ENCODE measurements at places on chromosomes 4 and X.

DNA sequence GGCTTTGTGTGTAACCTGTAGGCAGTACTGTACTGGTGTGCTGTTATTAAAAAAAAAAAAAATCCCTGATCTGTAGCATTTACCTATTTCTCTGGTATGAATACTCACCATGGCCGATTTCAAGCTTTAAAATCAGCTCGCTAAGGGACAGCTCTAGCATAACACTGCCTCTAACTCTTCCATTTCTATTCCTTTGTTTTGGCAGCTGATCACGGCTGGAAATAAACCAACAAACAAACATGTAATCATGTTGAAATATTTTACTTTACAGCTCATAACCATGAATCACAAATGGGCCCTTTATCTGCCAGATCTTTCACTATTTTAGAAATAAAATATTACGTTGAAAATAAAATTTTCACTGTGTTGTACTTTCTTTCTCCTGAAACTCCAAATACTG is 60.5 kb upstream of the IL15 start:
- no peak for DNase-seq

GRCh38 chr4:147311956-147312355 is 168.9 kb upstream of the EDNRA start:
- DNase-seq: no peak

DNA sequence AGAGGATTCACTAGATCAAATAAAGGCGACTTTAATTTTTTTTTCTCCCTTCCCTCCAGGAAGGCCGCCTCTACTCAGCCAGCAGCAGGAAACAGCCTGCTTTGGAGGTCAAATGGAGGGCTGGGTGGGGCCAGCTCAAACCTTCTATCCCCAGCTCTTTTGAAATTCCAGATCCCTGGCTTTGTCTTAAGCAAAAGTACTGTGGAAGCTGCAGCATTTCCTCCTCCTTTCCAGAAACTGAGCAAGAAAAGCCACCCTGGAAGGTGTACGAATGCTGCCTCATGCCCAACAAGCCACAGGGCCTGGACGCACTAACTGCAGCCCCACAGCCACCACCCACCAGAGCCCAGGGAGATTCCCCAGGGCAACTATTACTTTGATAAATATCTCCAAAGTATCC is 55.1 kb upstream of the ZCCHC13 start:
- no peak for DNase-seq

GRCh38 chr4:56655627-56656345 is 25.3 kb downstream of the HOPX start:
- no peak for DNase-seq

- DNase-seq: peak; percentile 94
Observed at GRCh38 chrX:17412692-17413091, 37.7 kb downstream of the NHS start.

- no peak for DNase-seq
Observed at GRCh38 chrX:9429767-9430166, 35.1 kb upstream of the TBL1X start.

DNA sequence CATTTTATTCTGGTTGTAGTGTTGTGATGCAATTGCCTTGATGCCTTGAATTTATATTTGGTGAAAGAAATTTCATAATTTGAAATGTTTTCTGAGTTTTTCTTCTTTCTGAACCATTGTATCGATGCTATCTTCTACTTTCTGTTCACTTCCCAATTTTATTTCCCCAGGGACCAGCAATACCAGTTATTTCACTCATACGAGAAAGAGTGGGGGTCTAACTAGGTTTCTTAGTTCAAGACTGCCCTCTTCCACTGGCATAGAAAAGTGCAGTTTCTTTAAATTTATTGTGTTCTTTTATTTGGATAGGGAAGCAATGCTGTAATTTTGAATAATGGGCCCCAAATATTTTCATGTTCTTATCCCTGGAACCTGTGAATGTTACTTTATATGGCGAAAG is 544.0 kb upstream of the ADGRL3 start:
- DNase-seq: no peak

GRCh38 chrX:20244931-20245330 is 21.8 kb downstream of the RPS6KA3 start:
- no peak for DNase-seq

DNA sequence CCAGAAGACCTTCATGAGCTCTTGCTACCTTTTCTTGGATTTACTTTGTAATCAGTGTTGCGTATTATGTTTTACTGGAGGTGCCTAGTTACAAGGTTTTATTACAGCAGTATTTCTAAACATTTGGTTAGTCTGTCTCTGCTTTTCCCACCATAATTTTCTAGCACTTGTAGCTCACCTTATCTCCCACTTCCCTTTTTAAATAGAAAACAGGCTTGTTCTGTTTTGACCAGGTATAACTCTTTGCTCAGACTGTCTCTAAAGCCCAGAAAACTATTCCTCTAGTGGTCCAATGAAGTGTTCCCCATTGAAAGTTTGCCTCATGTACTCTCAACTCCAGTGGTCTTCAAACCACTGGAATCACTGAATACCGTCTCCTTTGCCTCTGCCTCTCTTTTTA is 43.9 kb downstream of the AFF1 start:
- DNase-seq: no peak

- DNase-seq: no peak
Observed at GRCh38 chr4:38113132-38113531, 152.9 kb downstream of the PTTG2 start.

- peak; percentile 100 for DNase-seq
Observed at GRCh38 chr4:24657768-24658617, 73.6 kb upstream of the DHX15 start.

GRCh38 chrX:87272491-87272890 is 245.1 kb upstream of the KLHL4 start:
- no peak for DNase-seq

- no peak for DNase-seq
Observed at GRCh38 chrX:44569122-44569521, 26.5 kb upstream of the FUNDC1 start.

DNA sequence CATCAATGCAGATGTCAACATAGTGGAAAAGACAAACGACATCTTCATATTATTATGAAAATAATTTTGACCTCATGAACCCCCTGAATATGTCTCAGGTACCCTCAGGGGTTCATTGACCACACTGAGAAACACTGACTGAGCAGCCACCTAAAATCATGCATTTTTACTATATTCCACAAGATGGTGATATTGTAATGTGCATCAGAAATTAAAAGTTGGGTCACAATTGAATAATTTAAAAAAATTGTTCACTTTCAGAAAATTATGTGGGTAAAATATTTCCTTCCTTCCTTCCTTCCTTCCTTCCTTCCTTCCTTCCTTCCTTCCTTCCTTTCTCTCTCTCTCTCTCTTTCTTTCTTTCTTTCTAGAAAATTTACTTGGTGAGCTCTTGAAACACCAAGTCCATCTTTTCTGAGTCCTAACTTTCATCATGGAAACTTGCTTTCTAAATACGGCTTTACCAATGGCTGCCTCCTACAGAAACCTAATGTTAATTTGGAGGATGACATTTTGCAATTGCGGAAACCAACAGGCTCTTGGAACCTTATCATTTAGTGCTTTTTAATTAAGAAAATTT is 103.6 kb downstream of the RTL3 start:
- DNase-seq: peak; percentile 6

GRCh38 chr4:145860446-145860845 is 78.2 kb downstream of the ZNF827 start:
- no peak for DNase-seq

DNA sequence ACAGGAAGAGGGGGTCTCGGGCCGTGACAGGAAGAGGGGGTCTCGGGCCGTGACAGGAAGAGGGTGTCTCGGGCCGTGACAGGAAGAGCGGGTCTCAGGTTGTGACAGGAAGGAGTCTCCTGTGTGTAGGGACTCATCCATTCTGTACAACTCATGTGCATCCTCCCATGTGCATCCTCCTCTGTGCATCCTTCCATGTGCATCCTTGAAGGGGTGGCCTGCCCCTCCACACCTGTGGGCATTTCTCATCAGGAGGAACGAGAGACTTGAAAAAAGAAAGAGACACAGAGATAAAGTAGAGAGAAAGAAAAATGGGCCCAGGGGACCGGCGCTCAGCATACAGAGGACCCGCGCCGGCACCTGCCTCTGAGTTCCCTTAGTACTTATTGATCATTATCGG is 30.2 kb upstream of the PLCXD1 start:
- no peak for DNase-seq

DNA sequence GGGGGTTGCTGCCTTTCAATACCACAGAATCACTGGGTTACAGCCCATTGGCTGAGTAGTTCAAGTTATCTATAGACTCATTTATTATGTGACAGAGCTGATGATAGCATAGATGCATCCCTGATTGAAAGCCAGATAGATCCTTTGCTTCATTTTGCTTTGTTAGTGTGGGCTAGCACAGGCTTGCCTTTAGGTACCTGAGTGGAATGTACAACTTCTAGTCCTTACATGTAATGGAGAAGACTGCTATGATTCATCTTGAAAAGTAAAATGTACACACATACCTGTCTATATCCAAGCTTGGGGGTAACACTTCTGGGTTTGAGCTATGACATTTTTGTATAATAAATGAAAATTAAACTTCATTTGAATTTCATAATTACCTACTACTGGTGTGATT is 226.0 kb upstream of the FTHL17 start:
- no peak for DNase-seq

- no peak for DNase-seq
Observed at GRCh38 chr4:52111995-52112394, 60.9 kb downstream of the SPATA18 start.

DNA sequence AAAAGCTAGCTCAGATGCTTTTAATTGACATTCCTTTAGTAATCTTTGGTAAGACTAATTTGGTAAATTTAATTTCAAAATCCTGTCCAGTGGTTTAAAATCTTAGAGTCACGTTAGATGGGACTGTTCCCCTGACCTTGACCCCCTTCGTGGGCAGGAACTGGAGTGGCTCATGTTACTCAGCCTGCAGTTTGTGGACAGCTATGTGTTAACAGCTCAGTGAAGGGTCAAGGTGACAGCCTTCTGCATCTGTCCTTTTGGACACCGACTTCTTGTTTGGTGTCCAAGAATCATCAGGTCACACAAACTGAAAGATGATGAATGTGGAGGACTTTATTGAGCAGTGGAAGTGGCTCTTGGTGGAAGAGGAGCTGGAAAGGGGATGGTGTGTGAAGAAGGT is 2.9 kb downstream of the ARSF start:
- DNase-seq: no peak

DNA sequence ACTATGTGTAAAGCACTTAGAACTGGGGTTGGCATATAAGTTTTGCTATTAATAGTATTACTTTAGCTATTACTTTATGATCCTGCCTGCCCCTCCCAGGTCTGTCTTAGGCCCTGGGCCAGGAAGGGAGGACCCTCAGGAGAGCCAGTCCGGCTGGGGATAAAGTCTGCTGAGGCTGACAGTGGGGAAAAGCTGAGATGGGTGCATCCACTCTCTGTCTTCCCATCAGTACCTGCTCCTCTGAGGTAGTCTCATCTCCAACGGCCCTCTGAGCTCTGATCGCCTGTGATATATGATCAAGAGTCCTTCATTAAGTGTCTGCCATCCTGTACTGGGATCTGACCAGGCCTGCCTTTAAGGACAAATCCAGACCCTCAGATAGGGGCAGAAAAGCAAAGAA is 156.5 kb upstream of the PJA1 start:
- DNase-seq: no peak

GRCh38 chr4:128107766-128108165 is 46.7 kb downstream of the LARP1B start:
- peak; percentile 13 for DNase-seq

- no peak for DNase-seq
Observed at GRCh38 chr4:9933956-9934355, 87.3 kb downstream of the SLC2A9 start.

GRCh38 chrX:17441965-17442364 is 67.0 kb downstream of the NHS start:
- peak; percentile 79 for DNase-seq
